ENCODE measurements at places on chromosomes 2 and 18.

GRCh38 chr2:51084750-51085149, 52.8 kb upstream of the NRXN1 start:
- no peak for DNase-seq

DNA sequence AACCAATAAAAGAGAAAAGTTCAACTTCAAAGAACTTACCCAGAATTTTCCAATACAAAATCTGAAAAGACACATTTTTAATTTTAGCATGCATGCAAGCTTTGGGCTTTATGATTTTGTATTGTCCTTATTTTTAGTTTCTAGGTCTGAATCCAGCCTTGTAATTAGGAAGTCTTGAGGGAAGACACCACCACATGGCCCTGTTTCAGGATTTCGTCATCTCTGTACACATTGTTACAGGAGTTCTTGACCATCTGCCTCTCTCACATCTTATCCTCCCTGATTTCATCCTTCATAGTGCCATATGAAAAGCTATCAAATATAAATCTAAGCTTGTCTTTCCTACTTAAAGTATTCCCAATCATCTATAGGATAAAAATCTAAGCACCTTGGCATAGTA, 176.1 kb downstream of the TXNL1 start:
- DNase-seq, result no peak

DNA sequence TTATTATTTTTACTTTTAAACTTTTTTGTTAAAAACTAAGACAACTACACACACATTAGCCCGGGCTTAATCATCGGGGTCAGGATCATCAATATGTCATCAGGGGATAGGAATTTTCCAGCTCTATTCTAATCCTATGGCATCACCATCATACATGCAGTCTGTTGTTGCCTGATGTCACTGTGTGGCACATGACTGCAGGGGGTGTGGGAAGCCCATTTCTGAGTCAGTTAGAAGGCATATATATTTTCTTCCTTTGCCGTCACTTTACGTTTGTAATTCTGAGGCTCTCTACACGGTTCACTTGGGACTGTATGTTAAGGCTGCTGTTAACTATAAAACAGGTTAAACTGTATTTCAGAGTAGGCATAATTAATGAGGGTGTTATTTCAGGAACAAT, 144.4 kb upstream of the ITGA6 start:
- DNase-seq, result peak; percentile 49

- DNase-seq, result no peak
Observed at GRCh38 chr18:3499501-3499900, 49.5 kb downstream of the TGIF1 start.

GRCh38 chr18:72700961-72701710, 157.0 kb upstream of the CBLN2 start:
- peak; percentile 7 for DNase-seq

GRCh38 chr2:20578895-20579825, 71.7 kb downstream of the HS1BP3 start:
- DNase-seq, result peak; percentile 83

DNA sequence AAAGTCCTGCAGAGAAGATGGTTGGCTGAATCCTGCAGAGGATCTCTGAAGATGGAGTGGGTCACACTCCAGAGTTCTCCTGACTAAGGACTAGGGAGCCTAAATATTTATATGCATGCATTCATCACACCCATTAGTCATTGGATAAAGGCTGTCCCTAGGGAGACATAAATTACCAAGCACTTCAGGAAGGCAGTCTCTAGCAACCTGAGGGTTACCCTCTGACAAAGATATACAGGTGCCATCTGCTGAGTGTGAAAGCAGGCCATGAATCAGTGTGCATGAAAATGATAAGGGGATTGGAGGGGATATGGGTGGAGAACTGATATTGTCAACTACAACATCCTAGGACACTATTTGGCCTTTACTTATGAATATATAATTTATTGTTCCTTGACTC, 294.8 kb upstream of the DDX18 start:
- DNase-seq, result no peak

- no peak for DNase-seq
Observed at GRCh38 chr2:225002656-225003045, 39.6 kb downstream of the DOCK10 start.

GRCh38 chr2:201441409-201441808, 9.8 kb downstream of the TRAK2 start:
- DNase-seq, result no peak

- no peak for DNase-seq
Observed at GRCh38 chr18:61308795-61309393, 24.3 kb upstream of the CDH20 start.

GRCh38 chr2:47607005-47607679, 175.8 kb upstream of the MSH6 start:
- DNase-seq, result no peak

GRCh38 chr18:46622999-46623398, 34.0 kb downstream of the LOXHD1 start:
- no peak for DNase-seq

DNA sequence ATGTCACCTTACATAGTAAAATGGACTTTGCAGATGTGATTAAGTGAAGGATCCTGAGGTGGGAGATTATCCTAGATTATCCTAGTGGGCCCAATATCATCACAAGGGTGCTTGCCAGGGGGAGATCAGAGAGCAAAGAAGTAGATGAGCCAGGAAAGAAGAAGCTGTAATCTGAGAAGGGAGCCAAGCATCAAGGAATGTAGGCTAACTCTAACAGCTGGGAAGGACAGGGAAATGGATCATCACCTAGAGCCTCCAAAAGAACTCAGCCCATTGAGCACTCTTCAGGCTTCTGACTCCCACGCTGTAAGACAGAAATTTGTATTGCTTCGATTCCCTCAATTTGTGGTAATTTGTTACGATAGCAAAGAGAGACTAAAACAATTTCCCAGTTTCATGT, 309.9 kb downstream of the LRP1B start:
- no peak for DNase-seq

GRCh38 chr2:235697041-235697440, 203.2 kb downstream of the AGAP1 start:
- no peak for DNase-seq
